ENCODE measurements at places on chromosomes 13 and 19. TPM values are rescaled to one million over a fixed set of nuclear protein-coding genes. Genes with fewer than 3 reads are reported as not detected.
A peak's percentile ranks its signal among the peaks of the same experiment; 100 is the strongest.

CD37 gene
- total RNA-seq, result not detected

GRCh38 chr19:9296336-9296735 is 13.3 kb downstream of the ZNF699 start:
- no peak for DNase-seq
- H3K27ac ChIP-seq, result no peak overlapping the region
- no peaks in the 10 kb centered on the region for H3K27me3 ChIP-seq
- H3K4me3 ChIP-seq, result no peak overlapping the region
- no peaks in the 10 kb centered on the region for H3K4me1 ChIP-seq

DNA sequence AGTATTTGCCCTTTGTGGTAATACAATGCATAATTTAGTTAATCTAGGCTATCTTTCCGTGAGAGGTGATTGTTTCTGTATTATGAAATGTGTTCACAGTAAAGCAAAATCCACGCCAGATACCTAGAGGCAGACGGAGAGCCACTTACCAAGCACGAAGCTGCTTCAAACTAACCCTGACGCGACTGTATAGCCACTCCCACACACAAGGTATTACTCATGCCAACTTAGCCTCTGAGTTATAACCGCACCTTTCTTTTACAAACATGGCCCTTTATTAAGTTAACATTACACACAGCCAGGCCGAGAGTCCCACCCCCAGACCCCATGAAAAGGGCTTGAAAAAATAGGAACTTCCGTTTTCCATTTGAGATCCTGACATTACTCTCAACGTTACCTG is 185.7 kb downstream of the ABCC4 start:
- DNase-seq, result no peak
- peak overlapping the region; percentile 65 for H3K27ac ChIP-seq
- H3K4me3 ChIP-seq, result no peak overlapping the region
- H3K27me3 ChIP-seq, result no peaks in the 10 kb centered on the region

GRCh38 chr19:517721-518597 is 10.7 kb downstream of the TPGS1 start:
- H3K36me3 ChIP-seq, result no peaks in the 10 kb centered on the region
- H3K4me3 ChIP-seq, result no peak overlapping the region
- no peak for DNase-seq
- no peaks in the 10 kb centered on the region for H3K27me3 ChIP-seq
- no peaks in the 10 kb centered on the region for H3K4me1 ChIP-seq
- H3K27ac ChIP-seq, result no peak overlapping the region

DCLK1 gene
- total RNA-seq, result 3.9 TPM

GRCh38 chr19:41230067-41230857 is 11.2 kb downstream of the AXL start:
- no peak overlapping the region for H3K4me3 ChIP-seq
- peaks cover 12% of the 10 kb centered on the region for H3K4me1 ChIP-seq
- no peak for DNase-seq

GRCh38 chr19:21221693-21222092 is 79.9 kb downstream of the ZNF431 start:
- DNase-seq, result no peak
- H3K36me3 ChIP-seq, result no peaks in the 10 kb centered on the region
- no peak overlapping the region for H3K27ac ChIP-seq
- H3K4me3 ChIP-seq, result no peak overlapping the region
- no peaks in the 10 kb centered on the region for H3K27me3 ChIP-seq

FUT6 gene
- total RNA-seq, result not detected

POU2F2 gene
- total RNA-seq, result 3.2 TPM

GRCh38 chr19:30784850-30785457 is 412.8 kb downstream of the ZNF536 start:
- no peaks in the 10 kb centered on the region for H3K27me3 ChIP-seq
- no peak overlapping the region for H3K4me3 ChIP-seq
- H3K27ac ChIP-seq, result no peak overlapping the region
- H3K36me3 ChIP-seq, result no peaks in the 10 kb centered on the region

U2AF1L4 gene
- 5.6 TPM for total RNA-seq

GRCh38 chr19:43641333-43641732 is 1.7 kb upstream of the CADM4 start:
- peaks cover 7% of the 10 kb centered on the region for H3K4me1 ChIP-seq
- no peak overlapping the region for H3K27ac ChIP-seq
- H3K27me3 ChIP-seq, result peaks cover 25% of the 10 kb centered on the region
- no peak overlapping the region for H3K4me3 ChIP-seq

GRCh38 chr13:79736356-79736755 is 255.4 kb downstream of the NDFIP2 start:
- no peaks in the 10 kb centered on the region for H3K36me3 ChIP-seq
- H3K27ac ChIP-seq, result no peak overlapping the region
- no peaks in the 10 kb centered on the region for H3K27me3 ChIP-seq
- no peak overlapping the region for H3K4me3 ChIP-seq
- no peaks in the 10 kb centered on the region for H3K4me1 ChIP-seq
- no peak for DNase-seq

SWSAP1 gene
- total RNA-seq, result 2.7 TPM

DNA sequence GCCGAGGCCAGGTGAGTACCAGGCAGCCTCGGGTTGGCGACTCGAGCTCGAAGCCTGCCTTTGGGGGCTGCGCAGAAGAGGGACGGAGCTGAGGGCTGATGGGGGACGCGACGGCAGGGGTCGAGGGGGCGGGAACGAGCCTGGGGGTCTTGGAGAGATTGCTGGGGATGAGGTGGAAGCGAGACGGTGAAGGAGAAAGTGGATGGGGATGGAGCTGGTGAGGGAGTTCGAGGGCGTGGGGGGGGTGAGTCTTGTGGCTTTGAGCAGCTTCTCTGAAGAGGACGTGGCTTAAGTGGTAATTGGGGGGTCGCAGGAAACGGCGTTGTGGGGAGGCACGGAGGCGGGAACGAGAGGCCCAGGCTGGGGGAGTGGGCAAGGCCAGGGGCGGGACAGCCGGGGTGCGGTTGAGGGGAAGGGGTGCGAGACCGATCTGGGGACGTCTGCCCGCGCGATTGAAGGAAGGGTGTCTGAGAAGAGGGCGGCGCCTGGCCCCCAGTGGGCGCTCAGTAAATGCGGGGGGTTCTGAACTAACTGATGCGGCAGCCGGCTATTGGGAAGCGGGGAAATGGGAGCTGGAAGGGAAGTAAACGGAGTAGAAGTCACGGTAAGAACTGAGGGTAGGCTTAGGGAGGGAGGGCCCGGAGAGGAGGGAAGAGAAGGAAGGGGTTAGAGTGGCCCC is 426 bp downstream of the MYO9B start:
- H3K27ac ChIP-seq, result peak overlapping the region; percentile 64
- H3K4me3 ChIP-seq, result peak overlapping the region; percentile 89
- H3K27me3 ChIP-seq, result no peaks in the 10 kb centered on the region

DNA sequence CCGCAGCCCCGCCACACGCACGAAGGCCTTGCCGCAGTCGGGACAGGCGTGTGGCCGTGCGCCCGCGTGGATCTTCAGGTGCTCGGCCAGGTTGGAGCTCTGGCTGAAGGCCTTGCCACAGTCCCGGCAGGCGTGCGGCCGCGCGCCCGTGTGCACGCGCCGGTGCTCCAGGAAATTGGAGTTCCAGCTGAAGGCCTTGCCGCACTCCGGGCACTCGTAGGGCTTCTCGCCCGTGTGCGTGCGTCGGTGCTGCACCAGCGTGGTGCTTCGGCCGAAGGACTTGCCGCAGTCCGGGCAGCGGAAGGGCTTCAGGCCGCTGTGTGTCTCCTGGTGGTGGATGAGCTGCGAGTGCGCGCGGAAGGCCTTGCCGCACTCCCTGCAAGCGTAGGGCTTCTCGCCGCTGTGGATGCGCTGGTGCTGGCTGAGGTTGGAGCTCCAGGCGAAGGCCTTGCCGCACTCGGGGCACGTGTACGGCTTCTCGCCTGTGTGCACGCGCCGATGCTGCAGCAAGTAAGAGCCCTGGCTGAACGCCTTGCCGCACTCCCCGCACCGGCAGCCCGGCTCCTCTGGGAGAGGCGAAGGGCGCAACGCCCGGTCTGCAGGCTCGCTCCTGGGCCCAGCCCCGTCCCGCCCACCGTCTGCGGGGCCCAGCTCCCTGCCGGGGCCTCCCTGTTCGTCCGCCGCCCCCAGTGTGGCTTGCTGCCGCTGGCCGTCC is 3.6 kb upstream of the A1BG start:
- peaks cover 8% of the 10 kb centered on the region for H3K4me1 ChIP-seq
- H3K27ac ChIP-seq, result no peak overlapping the region
- H3K4me3 ChIP-seq, result peak overlapping the region; percentile 6
- H3K27me3 ChIP-seq, result peaks cover 25% of the 10 kb centered on the region
- H3K36me3 ChIP-seq, result no peaks in the 10 kb centered on the region

GRCh38 chr19:44748426-44749254 is at the start of gene BCL3:
BCL3 (plus strand) TSS chr19:44748708; CDS start chr19:44748791, 83 bp downstream.
- DNase-seq, result peak; percentile 40
- H3K4me3 ChIP-seq, result peak within 1 kb of the TSS; percentile 66
- no peaks in the 10 kb centered on the region for H3K27me3 ChIP-seq
- peaks cover 31% of the 10 kb centered on the region for H3K4me1 ChIP-seq
- peak within 1 kb of the TSS; percentile 84 for H3K27ac ChIP-seq

GRCh38 chr19:51138549-51138979 is 3.5 kb upstream of the SIGLEC7 start:
- H3K4me3 ChIP-seq, result no peak overlapping the region
- DNase-seq, result no peak
- H3K4me1 ChIP-seq, result no peaks in the 10 kb centered on the region
- H3K27me3 ChIP-seq, result no peaks in the 10 kb centered on the region
- H3K27ac ChIP-seq, result no peak overlapping the region
- no peaks in the 10 kb centered on the region for H3K36me3 ChIP-seq

DNA sequence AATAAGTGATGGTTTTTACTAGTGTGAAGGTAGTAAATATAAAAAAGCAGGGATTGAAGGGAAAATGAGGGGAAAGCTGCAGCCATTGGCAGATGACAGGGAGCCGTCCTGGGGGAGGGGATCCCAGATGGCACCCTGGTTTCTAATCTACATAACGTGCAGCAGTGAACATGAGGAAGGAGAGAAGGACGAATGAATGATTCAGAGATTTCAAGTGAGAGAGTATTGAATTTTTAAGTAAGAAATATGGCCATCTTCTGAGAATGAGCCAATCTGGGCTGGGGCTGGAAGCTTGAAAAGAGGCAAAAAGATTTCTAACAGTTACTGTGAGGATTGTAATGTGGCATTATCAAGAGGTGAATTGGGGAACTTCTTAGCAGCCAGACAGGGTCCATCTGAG is 414.2 kb downstream of the MYO16 start:
- no peaks in the 10 kb centered on the region for H3K4me1 ChIP-seq
- no peak overlapping the region for H3K4me3 ChIP-seq
- DNase-seq, result no peak
- no peak overlapping the region for H3K27ac ChIP-seq
- no peaks in the 10 kb centered on the region for H3K27me3 ChIP-seq
- H3K36me3 ChIP-seq, result no peaks in the 10 kb centered on the region

GSX1 gene
- total RNA-seq, result not detected

- H3K27ac ChIP-seq, result no peak overlapping the region
- H3K4me3 ChIP-seq, result no peak overlapping the region
- DNase-seq, result no peak
- H3K36me3 ChIP-seq, result no peaks in the 10 kb centered on the region
- peaks cover 9% of the 10 kb centered on the region for H3K4me1 ChIP-seq
Measured at GRCh38 chr13:27117952-27118351, 53.7 kb downstream of the USP12 start.

ZBTB32 gene
- not detected for total RNA-seq

GRCh38 chr19:2215281-2215751 is 20.8 kb downstream of the PLEKHJ1 start:
- H3K4me3 ChIP-seq, result no peak overlapping the region
- DNase-seq, result no peak
- H3K27me3 ChIP-seq, result no peaks in the 10 kb centered on the region

DNA sequence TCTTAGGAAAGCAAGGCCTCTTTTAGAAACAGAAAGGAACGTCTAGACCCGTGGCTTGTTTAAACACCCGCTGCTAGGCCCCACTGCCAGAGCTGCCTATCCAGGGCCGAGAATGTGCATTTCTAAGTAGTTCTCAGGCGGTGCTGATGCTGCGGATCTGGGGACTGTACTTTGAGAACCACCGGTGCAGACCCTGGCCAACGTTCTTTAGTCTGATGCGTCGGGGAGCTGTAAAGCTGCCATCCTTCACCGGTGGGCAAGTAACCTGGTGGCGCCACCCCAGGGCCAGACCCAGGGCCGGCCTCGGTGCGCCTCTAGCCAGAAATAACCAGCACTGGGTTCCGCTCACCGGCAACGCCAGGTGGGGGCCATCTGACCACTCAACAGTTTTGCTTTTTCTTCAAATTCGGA is 47.1 kb downstream of the TGDS start:
- peak overlapping the region; percentile 73 for H3K4me3 ChIP-seq
- no peak for DNase-seq
- peak overlapping the region; percentile 68 for H3K27ac ChIP-seq
- no peaks in the 10 kb centered on the region for H3K27me3 ChIP-seq
- H3K36me3 ChIP-seq, result no peaks in the 10 kb centered on the region

ATXN8OS gene
- total RNA-seq, result not detected

- no peak for DNase-seq
- no peaks in the 10 kb centered on the region for H3K4me1 ChIP-seq
- H3K27ac ChIP-seq, result no peak overlapping the region
Measured at GRCh38 chr13:45137526-45137925, 17.2 kb downstream of the GTF2F2 start.

DNA sequence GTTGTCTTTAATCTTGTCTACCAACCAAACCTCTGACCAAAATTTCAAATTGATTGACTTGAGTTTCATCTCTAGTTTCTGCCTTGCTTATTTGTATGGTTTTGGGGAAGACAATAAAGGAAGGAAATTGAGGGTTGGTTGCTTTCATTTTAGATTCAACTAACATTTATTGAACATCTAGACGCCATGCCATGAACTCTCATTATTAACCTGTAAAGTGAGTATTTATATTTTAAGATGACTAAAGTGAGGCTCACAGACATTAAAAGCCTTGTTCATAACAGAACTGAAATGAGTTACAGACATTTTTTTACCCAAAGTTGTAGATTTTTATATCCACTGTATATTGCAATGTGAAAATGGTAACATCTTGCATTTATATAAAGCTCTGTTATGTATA is 239.3 kb downstream of the LMO7 start:
- peaks cover 2% of the 10 kb centered on the region for H3K4me1 ChIP-seq
- peaks cover 2% of the 10 kb centered on the region for H3K27me3 ChIP-seq
- no peak overlapping the region for H3K4me3 ChIP-seq
- H3K27ac ChIP-seq, result no peak overlapping the region

- H3K27me3 ChIP-seq, result no peaks in the 10 kb centered on the region
- DNase-seq, result peak; percentile 54
- H3K36me3 ChIP-seq, result no peaks in the 10 kb centered on the region
- peak overlapping the region; percentile 92 for H3K27ac ChIP-seq
- peaks cover 34% of the 10 kb centered on the region for H3K4me1 ChIP-seq
- no peak overlapping the region for H3K4me3 ChIP-seq
Measured at GRCh38 chr13:51801631-51802099, 2.3 kb downstream of the DHRS12 start.

SIAH3 gene
- total RNA-seq, result not detected

DNA sequence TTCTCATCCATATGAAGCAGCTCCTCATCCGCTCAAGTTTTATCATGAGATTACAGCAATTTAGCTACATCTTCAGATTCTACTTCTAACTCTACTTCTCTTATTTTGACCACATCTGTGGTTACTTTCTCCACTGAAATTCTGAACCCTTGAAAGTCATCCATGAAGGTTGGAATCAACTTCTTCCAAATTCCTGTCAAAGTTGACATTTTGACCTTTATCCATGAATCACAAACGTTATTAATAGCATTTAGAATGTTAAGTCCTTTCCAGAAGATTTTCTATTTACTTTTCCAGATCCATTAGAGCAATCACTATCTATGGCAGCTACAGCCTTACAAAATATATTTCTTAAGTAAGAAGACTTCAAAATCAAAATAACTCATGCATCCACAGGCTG is 421.7 kb upstream of the GPC6 start:
- no peaks in the 10 kb centered on the region for H3K4me1 ChIP-seq
- no peaks in the 10 kb centered on the region for H3K27me3 ChIP-seq
- H3K27ac ChIP-seq, result no peak overlapping the region
- no peaks in the 10 kb centered on the region for H3K36me3 ChIP-seq
- no peak overlapping the region for H3K4me3 ChIP-seq

IGFL3 gene
- total RNA-seq, result not detected

Data from endothelial cell of umbilical vein (primary cell).